H4 (cell line): ENCODE measurements at places on chromosomes 6 and 20. TPM values are rescaled to one million over a fixed set of nuclear protein-coding genes. Genes with fewer than 3 reads are reported as not detected.

- DNase-seq = no peak
Observed at GRCh38 chr6:166397849-166398248, 15.1 kb upstream of the MPC1 start.

- DNase-seq = no peak
Observed at GRCh38 chr6:424741-425417, 33.3 kb downstream of the IRF4 start.

DNA sequence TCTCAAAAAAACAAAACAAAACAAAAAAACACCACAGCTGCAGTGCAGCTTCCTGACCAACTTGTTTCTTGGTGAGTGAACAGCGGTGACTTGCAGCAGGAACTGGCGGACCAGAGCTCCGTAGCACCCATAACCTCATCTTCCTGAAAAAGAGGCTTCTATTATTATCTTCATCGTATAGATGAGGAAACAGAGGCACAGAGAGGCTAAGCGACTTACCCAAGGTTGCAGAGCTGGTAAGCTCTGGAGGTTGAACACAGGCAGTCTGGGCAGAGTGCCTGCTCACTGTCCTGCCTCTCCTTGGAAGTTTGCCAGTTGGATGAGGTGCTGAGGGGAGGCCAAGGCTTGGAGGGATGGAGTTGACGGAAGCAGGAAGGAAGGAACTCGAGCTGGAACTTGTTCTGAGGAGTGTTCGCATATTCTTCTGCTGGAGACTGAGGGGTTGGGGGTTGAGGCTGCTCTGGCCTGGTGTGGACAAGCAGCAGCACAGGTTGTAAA, 47.9 kb upstream of the CCDC167 start:
- peak; percentile 82 for DNase-seq

DNA sequence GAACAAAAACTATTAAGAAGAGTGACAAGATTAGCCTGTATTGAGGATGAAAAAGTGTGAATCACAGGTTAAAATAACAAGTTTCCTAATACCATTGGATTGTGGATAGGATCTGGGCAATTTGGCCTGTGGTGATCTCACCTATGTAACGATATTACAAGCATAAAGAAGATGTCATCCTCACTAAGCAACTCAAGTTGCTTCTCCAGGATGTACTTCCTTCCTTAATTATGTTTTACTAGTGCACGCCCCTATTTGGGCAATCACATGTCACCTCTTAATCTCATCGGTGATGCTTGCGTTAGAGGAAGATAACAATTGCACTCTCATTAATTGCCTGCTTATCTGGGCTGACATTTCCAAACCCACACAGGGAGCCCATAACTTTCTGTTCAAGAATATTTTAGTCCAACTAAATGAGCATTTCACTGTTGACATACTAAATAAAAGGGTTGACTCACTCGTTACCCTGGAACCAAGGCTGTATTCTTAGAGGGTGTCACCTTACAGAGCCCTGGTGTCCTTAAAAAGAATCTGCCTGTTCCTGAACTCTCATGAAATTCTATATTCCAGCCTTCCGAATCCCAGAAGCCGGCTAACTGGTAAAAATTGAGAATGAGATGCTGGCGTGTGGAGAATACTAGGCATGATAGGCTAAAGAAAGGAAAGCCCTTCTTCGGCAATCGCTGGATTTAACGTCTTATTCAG, 88.2 kb upstream of the ATXN1 start:
- DNase-seq = peak; percentile 89

Gene SAMD10
- total RNA-seq = not detected in 2 replicates

Gene FOXO3
- 6.2 and 7.2 TPM in 2 replicates for total RNA-seq

Gene FNDC11
- not detected in 2 replicates for total RNA-seq

Gene RSPO3
- 0.10 TPM in 1 of 2 replicates, not detected in the other for total RNA-seq

Gene PAK5
- 0.21 and 0.39 TPM in 2 replicates for total RNA-seq
